ENCODE measurements at places on chromosomes 12 and 14. TPM values are rescaled to one million over a fixed set of nuclear protein-coding genes. Genes with fewer than 3 reads are reported as not detected.

DNA sequence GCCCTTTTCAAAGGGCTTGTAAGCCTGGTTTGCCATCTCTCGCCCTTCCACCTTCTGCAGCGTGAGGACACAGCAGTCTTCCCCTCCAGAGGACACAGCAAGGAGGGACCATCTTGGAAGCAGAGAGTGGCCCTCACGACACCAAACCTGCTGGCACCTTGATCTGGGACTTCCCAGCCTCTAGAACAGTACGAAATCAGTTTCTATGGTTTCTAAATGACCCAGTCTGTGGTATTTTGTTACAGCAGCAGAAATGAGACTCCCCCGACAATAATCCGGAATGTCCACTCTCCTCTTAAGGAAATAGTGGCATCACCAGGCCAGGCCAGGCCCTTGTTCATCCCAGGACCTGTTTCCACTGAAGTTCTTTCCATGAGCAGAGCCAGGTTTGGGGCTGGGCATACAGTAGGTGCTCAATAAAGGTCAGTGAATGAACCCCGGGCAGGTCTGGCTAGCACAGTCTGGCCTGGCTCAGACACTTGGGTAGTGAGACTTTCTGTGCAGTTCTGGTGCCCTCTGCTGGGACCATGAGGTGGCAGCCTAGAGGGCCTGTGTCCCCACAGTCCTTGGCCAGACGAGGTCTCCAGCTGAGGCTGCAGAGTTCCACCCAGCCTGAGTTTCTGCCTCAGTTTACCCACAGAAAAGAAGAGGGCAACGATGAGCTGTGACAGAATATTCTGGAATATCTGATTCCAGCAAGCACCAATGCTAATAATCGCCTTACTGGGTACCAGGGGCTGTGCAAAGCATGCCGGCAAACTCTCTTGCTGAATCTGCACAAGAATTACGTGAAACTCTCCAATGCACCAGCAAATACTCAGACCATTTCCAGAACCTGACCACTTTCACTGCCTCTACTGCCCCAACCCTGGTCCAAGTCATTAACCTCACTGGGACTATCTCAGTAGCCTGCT lies 14.0 kb downstream of the ABCB9 start:
- peak; percentile 86 for DNase-seq
- no peak overlapping the region for H3K4me3 ChIP-seq
- H3K36me3 ChIP-seq, result no peaks in the 10 kb centered on the region
- no peaks in the 10 kb centered on the region for H3K4me1 ChIP-seq
- no peaks in the 10 kb centered on the region for H3K27me3 ChIP-seq

DNA sequence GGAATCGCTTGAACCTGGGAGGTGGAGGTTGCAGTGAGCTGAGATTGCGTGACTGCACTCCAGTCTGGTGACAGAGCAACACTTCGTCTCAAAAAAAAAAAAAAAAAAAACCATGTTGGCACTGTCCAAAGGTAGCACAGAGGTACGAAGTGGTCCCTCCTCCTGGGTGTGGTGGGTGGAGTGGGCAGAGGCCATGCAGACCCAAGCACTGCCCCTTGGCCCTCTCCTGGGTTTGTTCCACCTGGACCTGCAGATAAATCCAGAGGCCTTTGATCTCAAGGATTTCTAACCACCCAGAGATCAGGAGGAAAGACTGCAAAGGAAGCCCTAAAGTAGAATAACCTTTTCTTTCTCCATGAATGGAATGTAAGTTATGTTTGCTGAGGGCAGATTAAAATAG lies 8.7 kb upstream of the GALNT6 start:
- H3K4me3 ChIP-seq, result no peak overlapping the region
- no peaks in the 10 kb centered on the region for H3K36me3 ChIP-seq
- H3K27ac ChIP-seq, result no peak overlapping the region
- no peaks in the 10 kb centered on the region for H3K27me3 ChIP-seq

DNA sequence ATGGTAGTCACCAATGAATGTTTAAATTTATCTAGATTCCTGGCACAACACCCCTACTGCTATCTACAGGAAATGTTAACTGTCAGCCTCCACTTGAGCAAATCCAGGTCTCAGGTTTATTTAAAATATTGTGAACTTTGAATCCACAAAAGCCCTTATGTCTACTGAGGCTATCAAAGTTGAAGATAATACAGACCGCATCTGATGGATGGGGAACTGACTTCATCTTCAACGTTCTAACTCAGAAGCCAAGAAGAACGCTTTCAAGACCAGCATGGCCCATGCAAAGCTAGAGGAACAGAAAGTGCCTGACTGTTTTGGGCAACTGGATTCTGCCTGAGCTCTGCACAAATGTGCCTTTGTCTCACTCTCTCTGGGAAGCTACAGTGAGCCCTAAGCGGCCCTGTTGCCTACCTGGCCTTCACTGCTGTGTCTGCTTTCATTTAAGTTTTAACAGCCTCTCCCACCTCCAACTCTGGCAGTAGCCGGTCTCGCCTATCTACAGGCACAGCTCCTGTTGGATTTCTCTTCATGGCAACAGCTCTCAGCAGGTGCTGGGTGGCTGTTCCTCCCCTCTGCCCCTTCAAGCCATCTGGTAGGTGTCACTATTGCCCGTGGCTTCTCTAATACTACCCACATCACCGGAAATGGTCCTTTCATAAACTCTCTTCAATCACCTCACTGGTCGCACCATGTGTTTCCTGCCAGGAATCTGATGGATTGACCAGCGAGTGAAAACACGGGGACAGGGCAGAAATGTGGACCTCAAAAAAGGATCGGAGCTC lies 112.1 kb upstream of the OVCH1 start:
- no peak overlapping the region for H3K4me3 ChIP-seq
- peaks cover 20% of the 10 kb centered on the region for H3K4me1 ChIP-seq
- DNase-seq, result no peak
- H3K27me3 ChIP-seq, result no peaks in the 10 kb centered on the region
- no peaks in the 10 kb centered on the region for H3K36me3 ChIP-seq
- no peak overlapping the region for H3K27ac ChIP-seq

GRCh38 chr12:3604748-3605586 lies 114.0 kb downstream of the PRMT8 start:
- H3K27me3 ChIP-seq, result no peaks in the 10 kb centered on the region
- no peak overlapping the region for H3K27ac ChIP-seq
- peak; percentile 68 for DNase-seq
- H3K4me3 ChIP-seq, result no peak overlapping the region
- H3K36me3 ChIP-seq, result no peaks in the 10 kb centered on the region

GRCh38 chr12:49413796-49414195 lies 46.5 kb downstream of the SPATS2 start:
- H3K4me1 ChIP-seq, result peaks cover 4% of the 10 kb centered on the region
- no peaks in the 10 kb centered on the region for H3K27me3 ChIP-seq
- H3K4me3 ChIP-seq, result no peak overlapping the region
- no peak overlapping the region for H3K27ac ChIP-seq
- DNase-seq, result no peak
- H3K36me3 ChIP-seq, result no peaks in the 10 kb centered on the region

- no peak overlapping the region for H3K4me3 ChIP-seq
- no peak for DNase-seq
- no peaks in the 10 kb centered on the region for H3K36me3 ChIP-seq
- H3K27me3 ChIP-seq, result no peaks in the 10 kb centered on the region
- peak overlapping the region; percentile 51 for H3K27ac ChIP-seq
Observed at GRCh38 chr14:23141706-23142444, 22.8 kb upstream of the CEBPE start.

DNA sequence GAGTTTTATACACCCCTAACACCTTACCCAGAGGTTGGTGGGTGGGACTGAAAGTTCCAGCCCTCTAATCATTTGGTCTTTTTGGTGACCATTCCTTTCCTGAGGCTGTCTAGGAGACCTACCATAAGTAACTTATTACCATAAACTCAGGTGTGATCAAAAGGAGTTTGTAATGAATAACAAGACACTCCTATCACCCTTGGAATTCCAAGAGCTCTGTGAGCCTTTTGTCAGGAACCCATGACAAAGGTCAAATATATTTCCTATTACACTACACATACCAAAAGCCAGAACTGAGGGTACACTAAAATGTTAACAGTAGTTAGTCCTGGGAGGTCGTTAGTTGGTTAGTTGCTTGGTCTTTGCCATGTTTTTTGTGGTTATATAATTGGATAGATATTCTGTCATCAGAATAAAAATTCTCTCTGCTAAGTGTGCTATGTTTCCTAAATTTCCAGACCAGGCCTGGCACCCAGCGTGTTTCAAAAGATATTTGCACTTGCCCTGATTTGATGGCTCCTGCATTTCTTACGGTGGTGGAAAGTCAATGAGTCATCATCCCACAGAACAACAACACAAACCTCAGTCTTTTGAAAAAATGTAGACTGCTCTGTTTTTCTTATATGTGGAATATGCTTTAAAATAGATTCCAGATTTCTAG lies 27.0 kb upstream of the AKAP5 start:
- H3K27ac ChIP-seq, result no peak overlapping the region
- no peaks in the 10 kb centered on the region for H3K4me1 ChIP-seq
- DNase-seq, result no peak
- no peak overlapping the region for H3K4me3 ChIP-seq
- H3K27me3 ChIP-seq, result no peaks in the 10 kb centered on the region

GRCh38 chr12:118189741-118190191 lies 53.8 kb downstream of the PEBP1 start:
- peak overlapping the region; percentile 58 for H3K27ac ChIP-seq
- H3K4me1 ChIP-seq, result peaks cover 36% of the 10 kb centered on the region
- no peak for DNase-seq
- no peaks in the 10 kb centered on the region for H3K27me3 ChIP-seq

DNA sequence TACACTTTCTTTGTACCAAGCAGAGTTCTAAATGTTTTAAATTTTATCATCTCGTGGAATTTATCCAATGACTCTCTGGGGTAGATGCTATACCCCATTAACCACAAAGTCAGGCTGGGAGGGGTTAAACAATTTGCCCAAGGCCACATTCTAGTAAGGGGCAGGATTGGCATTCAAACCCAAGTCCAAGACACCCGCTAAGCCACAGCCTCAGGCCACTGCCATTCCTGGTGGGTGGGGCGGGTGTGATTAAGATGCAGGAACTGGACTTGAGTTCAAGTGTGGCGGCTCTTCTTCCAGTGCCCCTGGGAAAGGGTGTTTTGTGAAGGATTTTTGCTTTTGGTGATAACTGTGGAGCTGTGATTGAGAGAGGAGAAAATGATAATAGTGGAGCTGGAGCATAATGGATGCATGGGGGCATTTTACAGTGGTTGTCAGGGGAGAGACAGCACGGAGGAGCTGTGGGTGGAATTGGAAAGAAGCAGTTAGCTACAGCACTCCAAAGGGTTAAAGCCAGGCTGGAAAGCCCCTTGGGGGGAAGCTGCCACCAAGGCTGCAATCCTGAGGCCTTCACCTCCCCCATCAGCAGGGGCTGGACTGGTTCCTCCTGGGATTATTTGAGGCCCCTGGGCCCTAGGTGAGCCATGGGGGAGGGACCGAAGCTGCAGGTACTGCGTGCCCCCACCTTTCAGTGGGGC lies 1.0 kb upstream of the VRTN start:
- H3K36me3 ChIP-seq, result no peaks in the 10 kb centered on the region
- no peak for DNase-seq
- H3K27me3 ChIP-seq, result peaks cover 1% of the 10 kb centered on the region
- H3K4me1 ChIP-seq, result no peaks in the 10 kb centered on the region

- DNase-seq, result no peak
- H3K4me1 ChIP-seq, result peaks cover 21% of the 10 kb centered on the region
- no peak overlapping the region for H3K4me3 ChIP-seq
- peaks cover 6% of the 10 kb centered on the region for H3K36me3 ChIP-seq
- peak overlapping the region; percentile 36 for H3K27ac ChIP-seq
Observed at GRCh38 chr12:46358325-46358700, 14.3 kb downstream of the SLC38A2 start.

DNA sequence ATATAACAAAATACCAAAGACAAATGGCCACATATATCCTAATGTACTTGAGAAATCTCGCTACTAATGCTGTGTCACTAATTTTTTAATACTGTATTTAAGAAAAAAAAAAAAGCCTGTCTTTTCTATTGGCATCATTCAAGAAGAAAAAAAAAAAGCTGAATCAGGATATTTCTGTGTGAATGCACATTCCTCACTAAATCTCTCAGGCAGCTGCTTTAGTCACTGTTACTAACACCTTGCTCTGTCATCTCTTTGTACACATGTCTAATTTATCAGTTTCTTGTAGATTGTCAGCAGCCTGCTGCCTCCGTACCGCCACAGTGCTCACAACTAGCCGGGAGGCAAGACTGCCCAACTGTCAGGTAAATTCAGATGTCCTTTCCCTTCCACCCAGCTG lies 32.0 kb upstream of the FGD4 start:
- no peaks in the 10 kb centered on the region for H3K36me3 ChIP-seq
- no peak for DNase-seq
- H3K27me3 ChIP-seq, result no peaks in the 10 kb centered on the region
- no peak overlapping the region for H3K27ac ChIP-seq
- no peak overlapping the region for H3K4me3 ChIP-seq

GRCh38 chr12:46553911-46554310 lies 181.3 kb upstream of the SLC38A2 start:
- peak overlapping the region; percentile 77 for H3K27ac ChIP-seq
- H3K4me1 ChIP-seq, result peaks cover 50% of the 10 kb centered on the region
- H3K27me3 ChIP-seq, result no peaks in the 10 kb centered on the region
- no peaks in the 10 kb centered on the region for H3K36me3 ChIP-seq
- DNase-seq, result no peak

Gene AP1G2
- total RNA-seq, result 11.0 TPM

Gene IRAK3
- total RNA-seq, result 3.7 TPM

Gene TAS2R43
- total RNA-seq, result not detected

Gene DRAM1
- 5.0 TPM for total RNA-seq

Data from psoas muscle (tissue), 8 donors.